ENCODE measurements at places on chromosomes 3 and 15. TPM values are rescaled to one million over a fixed set of nuclear protein-coding genes. Genes with fewer than 3 reads are reported as not detected.

DNA sequence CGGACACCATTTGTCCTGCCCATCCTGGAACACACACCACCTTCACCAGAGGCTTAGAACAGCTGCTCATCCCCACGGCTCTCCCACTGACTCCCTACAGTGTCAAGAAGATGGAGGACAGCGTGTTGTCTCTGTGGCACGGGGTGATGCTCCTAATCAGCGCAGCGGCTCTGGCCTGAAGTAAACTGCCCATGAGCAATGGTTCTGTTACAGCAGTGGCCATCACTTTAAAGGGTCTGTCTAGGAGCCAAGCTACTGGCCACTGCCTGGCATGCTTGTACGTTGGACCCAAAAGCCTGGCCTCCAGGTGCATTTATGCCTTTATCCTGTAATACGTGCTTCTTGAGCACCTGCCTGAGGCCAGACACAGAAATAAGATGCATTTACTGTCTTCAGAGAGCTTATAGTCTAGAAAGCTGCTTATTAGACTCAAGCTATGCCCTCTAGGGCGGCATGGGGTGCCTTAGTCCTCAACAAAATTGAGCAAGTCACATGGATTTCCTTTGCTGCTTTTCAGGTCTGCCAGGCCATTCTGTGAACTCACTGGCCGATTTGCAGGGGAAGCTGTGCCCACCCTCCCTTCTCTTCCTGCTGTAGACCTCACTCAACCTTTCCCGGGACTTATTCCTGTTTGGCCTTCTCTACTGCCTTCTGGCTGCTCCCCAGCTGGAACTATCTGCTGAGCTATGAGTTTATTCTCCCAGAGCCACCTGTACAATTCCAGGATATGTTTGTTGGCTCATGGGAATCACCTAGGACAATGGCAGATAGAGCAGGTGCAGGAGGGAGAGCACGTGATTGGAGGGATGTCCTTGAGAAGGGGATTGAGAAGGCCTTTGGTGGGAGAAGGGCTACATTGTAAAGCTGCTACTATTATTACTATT lies 51.9 kb downstream of the STARD5 start:
- no peak for DNase-seq

DNA sequence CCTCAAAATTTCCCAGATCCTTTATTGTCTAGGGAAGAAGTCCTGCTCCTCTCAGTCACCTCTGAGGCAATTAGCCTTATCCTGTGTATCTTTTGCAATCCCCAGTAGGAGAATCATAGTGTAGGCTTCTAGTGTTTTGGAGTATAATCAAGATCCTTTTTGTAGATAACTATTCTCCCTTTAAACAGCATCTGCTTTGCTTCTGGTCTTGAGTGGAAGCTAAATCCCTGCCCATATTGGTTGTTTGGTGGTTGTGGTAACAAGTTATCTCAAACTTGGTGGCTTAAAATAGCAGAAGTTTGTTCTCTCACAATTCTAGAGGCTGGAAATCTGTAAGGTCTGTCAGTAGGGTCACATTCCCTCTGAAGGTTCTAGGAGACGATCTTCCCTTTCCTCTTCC lies 217.5 kb upstream of the RASGRP1 start:
- DNase-seq = no peak

DNA sequence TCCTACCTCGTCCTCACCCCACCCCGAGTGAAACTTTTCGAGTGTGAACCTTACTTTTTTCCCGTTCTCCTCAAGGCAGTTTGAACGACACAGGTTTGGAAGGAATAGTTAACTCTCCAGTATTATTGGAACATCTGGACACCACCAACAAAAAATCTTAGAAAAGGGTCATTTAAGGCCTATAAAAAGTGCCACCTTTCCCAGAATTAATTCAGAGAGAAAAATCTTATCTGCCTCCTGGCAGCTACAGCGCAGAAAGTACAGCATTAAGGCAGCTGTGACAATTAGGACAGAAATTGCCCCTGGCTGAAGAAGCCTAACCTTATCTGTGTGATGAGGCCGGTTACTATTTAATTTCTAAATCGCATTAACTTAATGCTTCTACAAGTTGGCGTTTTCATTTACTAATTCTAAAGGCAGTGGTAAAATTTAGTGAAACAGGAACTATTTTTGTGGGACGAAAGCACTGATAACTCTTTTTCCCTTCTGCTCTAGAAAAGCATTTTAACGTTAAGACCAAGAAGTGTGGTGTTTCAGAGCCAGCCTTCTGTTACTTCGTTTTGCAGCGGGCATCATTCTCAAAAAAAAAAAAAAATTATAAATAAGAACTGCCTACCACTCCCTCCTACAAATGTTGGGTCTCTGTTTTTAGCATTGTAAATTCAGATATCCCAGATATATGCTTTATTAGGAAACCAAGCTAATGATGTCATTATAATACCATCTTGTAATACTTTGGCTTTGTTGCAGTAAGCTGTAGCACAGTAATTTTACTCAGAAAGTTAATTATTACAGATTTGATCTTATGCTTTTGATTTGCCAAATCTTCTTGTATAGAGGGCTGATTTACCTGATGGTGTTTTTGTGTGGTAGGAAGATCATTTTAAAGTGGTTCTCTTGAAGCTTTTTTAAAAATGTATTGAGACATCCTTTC lies 1.4 kb downstream of the ATP11B start:
- DNase-seq = no peak

GRCh38 chr15:81752974-81753373 lies 292.8 kb downstream of the MEX3B start:
- DNase-seq = no peak

DNA sequence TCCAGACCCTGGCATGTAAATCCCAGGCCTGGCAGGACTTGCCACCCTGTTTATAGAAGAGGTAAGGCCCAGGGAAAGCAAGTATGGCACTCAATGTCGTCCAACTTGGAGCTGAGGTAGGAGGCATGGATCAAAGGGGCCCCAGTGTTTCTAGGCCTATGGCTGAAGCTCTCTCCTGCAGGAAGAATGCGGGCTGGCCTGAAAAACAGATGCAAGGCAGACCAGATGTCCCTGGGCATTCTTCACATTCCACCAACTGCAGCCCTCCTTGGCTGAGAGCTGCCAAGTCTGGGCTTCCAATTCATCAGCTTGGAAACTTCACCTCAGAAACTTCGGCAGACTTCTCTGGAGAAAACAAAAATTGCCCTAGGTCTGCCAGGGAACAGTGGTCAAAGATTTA lies 22.2 kb downstream of the MESD start:
- DNase-seq = no peak

DNA sequence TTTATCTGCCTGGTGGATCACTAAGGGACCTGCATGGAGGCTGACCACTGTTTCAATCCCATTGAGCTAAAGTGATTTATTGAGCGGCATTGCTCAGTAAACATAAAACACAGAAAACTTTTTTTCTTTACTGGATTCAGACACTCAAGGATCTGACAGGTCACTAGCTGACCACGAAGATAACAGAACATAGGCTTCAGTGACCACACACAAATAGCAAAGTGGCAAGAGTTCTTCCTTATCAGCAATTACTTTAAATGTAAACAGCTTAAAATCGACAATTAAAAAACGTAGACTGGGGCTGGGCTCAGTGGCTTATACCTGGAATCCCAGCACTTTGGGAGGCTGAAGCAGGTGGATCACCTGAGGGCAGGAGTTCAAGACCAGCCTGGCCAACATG lies 48.7 kb downstream of the STAG1 start:
- DNase-seq = no peak

- DNase-seq = no peak
Measured at GRCh38 chr15:44015545-44016305, 179.3 kb downstream of the FRMD5 start.

The DGKG gene
- 26.1 TPM for total RNA-seq

DNA sequence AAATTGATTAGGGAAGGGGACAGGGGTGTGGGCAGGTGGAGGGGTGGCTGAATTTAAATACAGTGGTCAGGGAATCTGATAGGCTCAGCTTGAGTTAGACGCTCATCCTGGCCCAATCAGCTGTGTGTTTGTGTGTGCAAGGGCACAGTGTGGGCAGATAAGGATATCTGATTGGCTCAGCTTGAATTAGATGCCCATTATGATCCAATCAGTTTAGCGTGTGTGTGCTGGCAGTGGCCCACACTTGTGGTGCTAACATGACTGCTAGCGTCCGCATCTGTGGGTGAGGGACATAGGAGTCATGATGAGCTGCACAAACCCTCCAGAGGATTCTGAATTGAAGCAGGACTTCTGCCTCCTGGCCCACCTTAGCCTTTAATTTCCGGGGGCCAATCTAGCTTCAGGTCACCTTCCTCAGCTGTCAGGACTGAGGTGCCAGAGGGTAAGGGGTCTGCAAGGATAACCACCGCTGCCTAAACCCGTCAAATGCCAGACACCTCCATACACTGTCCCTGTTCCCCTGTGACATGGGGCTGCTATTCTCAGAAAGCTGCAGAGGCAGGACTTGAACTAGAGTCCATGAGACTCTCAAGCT lies 97.3 kb downstream of the CORO2B start:
- DNase-seq = no peak

Data from H4 (cell line).